ENCODE measurements at places on chromosomes 12 and 14.

GRCh38 chr12:113021500-113021899, 35.0 kb upstream of the DTX1 start:
- no peak for DNase-seq

DNA sequence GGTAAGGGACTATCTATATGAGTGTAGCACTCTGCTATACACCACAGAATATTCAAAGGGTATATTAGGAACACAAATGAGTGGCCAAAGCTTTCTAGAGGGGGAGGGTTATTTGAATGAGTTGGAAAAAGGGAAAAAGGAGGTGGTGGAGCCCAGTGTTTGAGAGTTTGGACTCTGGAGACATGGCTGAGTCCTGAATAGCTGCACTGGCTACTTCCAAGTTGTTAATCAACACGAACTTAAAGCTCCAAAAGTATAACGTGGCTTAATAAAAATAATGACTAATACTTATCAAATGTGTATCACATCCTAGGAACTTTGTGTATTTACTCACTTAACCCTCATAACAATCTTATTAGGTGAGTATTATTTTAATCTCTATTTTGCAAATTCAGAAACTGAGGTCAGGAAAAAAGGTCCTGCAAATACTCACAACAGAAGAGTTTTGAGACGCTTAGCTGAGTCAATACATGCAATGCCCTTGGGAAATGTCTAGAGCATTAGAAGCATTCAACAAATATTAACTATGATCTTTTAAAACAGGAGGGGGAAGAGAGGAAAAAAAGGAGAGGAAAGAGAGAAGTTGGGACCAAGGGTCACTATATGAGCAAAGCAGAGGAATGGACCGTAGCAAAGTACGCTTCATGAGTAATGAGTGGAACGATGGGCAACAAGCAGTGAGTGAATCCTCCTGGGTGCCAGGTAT, 189.5 kb upstream of the HMGA2 start:
- peak; percentile 53 for DNase-seq

DNA sequence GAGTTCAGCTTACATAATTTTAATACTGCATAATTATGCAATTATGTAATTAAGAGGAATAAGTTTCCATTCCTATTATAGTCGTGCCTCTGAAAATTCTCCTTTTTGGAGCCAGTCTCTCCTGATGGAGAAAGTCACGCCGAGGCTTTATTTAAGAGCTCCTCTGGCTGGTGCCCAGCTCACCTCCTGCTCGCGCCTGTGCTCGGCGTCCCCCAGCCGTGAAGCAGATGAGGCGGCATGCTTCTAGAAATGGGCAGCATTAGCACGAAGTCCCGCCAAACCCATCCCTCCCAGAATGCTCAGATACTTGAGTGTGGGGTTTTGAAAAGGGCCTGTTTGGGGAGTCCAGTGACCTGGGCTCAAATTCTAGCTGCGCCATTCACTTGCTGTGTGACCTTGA, 153.0 kb downstream of the PHETA1 start:
- no peak for DNase-seq

DNA sequence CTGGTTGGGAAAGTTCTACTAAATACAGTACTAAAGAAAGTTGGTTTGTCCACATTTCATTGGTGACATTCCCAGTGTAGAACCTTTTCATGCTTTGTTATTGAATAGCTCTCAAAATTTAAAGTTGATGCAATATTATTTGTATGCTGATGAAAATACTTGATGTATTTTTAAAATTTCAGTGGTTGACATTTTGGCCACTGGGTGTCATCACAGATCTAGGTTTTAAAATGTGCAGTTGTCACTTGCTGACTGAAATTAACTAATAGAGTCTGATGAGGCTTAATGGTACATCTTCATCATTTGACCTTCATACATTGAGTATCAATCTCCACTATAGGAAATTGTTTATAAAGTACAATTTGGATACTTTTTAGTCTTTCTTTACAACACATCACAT, 37.1 kb downstream of the CMAS start:
- DNase-seq, result peak; percentile 32

DNA sequence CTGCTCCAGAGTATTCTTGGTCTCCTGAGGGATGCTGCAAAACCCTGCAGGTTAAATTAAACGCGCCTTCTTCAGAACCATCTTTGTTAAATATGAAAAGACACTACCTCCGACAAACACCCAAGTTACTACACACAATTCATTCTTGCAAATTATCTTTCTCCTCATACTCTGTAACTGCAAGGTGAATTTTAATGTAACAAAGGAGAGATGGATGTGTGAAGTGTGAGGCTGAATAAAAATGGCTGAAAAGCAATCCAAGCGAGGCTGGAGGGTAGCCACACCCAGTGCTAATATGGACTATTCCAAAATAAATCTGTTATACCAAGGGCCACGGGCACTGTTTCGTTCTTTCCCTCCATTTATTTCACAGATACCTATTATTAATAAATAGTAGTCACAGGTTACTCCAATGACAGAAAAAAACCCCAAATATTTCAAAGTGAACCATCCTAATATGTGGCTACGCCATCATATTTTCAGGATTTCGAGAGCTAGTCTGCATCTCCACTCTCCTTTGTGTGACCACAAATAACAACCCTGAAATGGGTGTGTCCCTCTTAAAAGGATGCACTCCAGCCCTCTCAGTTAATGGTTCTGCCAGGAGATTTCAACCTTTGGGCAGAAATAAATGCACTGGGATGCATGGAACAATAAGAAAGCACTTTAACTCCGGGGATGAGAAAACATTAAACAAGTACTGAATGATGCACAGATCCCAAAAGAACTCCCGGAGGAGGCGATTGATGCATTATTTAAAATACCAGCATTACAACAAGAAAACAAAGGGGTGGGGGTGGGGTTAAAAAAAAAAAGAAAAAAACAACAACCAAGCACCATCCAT, 53.1 kb upstream of the CCDC175 start:
- no peak for DNase-seq

- DNase-seq, result no peak
Measured at GRCh38 chr12:74539765-74540526, 2.3 kb downstream of the ATXN7L3B start.

DNA sequence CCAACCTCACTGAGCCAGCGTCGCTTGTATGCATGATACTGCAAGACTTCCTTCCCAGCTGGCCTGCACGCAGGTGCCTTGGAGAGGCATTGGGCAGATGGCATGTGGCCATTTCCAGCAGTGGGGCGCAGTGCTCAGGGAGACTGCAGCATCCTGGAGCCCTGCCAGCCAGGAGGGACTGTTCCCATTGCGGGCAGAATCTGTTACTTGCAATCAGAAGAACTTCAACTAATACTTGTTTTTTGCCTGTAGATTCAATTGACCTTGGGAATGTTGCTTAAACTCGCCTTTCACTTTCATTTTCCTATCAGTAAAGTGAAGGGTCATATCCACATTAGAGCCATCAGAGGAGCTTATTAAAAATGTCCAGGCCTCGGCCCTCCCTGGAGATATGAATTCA, 29.8 kb downstream of the ANKRD9 start:
- DNase-seq, result no peak

DNA sequence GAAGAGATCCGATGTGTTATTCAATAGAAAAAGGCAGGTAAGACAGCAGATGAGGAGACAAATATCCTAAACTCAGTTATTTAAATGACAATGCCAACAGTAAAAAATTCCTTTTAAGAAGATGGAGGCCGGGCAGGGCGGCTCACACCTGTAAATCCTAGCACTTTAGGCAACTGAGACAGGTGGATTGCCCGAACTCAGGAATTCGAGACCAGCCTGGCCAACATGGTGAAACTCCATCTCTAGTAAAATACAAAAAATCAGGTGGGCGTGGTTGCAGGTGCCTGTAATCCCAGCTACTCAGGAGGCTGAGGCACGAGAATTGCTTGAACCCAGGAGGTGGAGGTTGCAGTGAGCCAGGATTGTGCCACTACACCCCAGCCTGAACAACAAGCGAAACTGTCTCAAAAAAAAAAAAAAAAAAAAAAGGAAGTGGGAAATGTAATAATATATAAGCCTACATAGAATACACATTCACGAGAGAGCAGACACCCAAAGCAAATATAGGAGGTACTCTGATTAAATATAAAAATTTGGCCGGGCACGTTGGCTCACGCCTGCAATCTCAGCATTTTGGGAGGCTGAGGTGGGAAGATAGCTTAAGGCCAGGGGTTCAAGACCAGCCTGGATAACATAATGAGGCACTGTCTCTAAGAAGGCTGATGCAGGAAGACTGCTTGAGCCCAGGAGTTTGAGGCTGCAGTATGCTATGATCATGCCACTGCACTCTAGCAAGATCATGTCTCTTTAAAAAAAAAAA, 19.0 kb downstream of the CORO1C start:
- DNase-seq, result no peak

- no peak for DNase-seq
Measured at GRCh38 chr12:46790066-46790465, 35.7 kb downstream of the SLC38A4 start.

DNA sequence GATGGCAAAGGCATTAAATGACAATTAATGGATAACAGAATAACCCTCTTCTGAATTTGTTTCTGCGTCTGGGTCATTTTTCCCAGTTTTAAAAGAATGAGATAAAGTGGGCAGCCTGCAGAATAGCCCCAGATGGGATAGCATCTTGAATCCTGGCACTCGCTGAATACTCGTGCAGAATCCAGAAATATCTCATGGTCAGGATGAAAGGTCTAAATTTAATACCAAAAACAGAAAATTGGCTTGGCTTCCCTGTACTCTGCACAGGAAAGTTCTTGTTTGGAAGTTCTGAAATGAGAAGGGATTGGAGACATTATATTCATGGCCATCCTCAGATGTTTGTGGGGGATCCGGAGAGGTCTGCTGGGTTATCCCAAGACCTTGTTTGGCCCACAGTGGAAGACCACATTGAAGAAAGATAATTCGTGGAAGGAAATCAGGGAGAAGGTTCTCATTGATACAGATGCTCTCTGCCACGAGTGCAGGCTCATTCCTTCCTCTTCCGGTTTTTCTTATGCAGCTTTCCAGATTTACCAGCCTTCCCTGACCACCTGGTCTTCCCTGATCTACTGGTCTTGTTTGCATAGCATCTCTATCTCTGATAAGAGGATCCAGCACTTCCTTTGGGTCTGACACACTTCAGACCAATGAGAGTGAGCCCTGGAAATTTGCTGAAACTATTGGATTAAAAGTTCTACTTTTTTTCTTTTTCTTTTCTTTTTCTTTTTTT, 6.0 kb upstream of the IFT81 start:
- DNase-seq, result no peak

Data from fibroblast of gingiva (primary cell).